ENCODE measurements at places on chromosomes 16 and 17.

DNA sequence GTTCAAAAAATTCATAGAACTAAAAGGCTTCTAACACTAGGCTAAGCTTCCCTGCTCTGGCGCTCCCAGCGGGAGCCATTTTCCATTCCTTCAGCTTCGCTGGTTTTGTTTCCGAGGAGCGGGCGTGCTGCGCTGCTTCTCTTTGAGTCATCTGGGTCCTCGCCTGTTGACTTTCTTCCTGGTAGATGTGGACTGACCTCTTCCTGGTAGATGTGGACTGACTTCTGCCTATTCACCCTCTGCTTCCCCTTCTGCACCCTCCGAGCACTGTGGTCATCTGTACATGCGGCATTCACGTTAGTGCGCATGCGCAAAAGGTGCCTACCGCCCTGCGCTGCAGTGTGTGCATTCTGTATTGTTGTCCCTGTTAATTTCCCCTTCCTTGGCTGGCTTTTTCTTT, 40.8 kb upstream of the SEC14L1 start:
- no peak for DNase-seq

- DNase-seq = peak; percentile 57
Measured at GRCh38 chr16:3173892-3174617, 13.9 kb upstream of the OR1F1 start.

GRCh38 chr17:17624741-17625140, 33.2 kb upstream of the PEMT start:
- no peak for DNase-seq

- no peak for DNase-seq
Measured at GRCh38 chr16:54015147-54015546, 271.4 kb downstream of the IRX3 start.

DNA sequence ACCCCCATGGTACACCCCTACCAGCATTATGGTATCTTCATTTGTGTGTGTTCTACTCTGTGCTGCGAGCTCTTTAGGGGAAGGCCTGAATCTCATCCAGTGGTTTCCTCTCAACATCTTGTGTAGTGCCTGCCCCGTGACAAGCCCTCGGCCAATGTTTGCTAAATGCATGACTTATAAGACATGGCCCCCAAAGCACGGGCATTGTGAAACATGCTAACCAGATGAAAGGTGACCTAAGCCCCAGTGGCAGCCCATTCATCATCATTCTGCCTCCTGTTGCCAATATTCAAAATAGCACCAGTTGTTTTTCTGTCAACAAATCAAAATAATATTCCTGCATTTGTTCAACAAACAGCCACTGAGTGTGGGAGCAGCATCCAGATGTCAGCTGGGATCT, 108.8 kb upstream of the HSBP1 start:
- DNase-seq = no peak

All from NK-92 treated with Interleukin-12 subunit alpha and Interleukin-12 subunit beta, amount 100 ng/mL, for 24 hours (cell line).